M059J (cell line): ENCODE measurements at places on chromosomes 16 and 17.
A peak's percentile ranks its signal among the peaks of the same experiment; 100 is the strongest.

- DNase-seq: no peak
Measured at GRCh38 chr17:10349403-10349802, 23.4 kb downstream of the MYH13 start.

DNA sequence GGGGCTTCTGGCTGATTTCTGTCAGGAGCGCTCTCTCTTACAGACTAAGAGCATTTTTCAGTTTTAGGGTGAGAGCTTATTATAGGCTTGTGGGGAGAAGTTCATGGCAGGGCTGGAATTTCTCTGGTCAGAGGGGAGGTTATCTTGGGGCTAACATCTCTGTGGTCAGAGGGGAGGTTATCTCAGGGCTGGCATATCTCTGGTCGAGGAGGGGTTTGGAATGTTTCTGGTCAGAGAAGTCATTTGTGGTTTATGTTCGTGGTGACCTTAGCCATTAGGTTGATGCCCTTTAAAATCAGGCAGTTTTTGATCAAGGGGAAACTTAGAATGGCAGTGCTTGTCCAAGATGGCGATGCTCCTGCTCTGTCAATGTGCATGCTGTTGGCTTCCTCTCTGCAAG, 10.8 kb upstream of the USP31 start:
- DNase-seq: peak; percentile 36

DNA sequence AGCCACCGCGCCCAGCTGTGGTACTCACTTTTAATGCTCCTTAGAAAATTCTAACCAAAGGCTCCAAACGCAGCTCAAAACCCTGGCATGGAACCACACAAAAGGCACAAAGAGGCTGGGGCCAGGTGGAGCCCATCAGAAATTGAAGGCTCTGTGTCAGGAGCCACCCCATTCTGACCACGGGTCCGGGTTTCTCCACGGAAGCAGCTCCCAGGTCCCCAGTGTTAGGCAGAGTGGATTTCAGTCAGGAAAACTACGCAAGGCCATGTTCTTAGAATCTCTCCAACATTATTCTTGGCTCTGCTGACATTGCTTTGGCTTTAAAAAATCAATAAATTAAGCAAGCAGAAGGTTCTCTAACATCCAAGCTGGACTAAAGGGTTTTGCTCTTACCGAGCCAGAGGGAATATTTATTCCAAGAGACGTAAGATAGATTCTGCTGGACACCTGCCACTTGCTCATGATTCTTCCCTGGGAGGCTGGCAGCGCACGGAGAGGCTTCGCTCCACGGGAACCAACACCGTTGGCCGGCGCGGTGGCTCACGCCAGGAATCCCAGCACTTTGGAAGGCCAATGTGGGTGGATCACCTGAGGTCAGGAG, 93.5 kb downstream of the NXN start:
- DNase-seq: no peak

DNA sequence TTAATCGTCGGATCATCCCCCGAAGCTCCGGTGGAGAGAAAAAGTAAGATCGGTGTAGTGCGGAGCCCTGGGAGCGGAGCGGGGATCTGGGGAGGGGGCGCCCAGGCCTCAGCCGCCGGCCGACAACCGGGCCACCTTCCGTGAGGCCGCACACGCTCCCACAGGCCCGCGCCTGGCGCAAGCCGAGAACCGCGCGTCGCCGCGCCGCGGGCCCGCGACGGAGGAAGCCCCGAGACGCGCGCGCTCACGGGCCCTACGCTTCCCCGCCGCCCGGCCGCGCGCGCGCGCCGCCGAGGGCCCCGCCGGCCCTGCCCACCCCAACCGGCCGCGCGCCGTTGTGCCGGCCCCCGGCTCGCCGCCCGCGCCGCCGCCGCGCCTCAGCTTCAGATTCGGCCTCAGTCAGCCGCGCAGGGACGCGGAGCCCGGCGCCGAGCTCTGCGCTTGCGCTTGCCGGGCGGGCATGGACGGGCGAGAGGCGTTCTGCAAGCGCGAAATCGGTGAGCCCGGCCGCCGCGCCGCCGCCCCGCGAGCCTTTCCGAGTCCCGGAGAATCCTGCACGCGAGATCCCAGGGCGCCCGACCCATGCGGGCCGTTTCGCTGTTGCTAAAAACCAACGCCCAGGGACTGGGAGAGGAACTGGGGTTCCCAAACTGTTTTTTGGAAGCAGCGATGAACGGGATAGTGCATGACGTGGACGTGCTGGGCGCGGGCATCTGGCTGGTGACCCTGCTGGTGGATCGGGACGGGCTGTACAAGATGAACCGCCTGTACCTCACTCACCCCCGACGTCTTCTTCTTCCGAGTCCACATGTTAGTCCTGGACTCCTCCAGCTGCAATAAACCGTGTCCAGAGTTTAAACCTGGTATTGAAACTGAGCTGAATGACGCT, 28.0 kb upstream of the LRRC37A start:
- peak; percentile 89 for DNase-seq

DNA sequence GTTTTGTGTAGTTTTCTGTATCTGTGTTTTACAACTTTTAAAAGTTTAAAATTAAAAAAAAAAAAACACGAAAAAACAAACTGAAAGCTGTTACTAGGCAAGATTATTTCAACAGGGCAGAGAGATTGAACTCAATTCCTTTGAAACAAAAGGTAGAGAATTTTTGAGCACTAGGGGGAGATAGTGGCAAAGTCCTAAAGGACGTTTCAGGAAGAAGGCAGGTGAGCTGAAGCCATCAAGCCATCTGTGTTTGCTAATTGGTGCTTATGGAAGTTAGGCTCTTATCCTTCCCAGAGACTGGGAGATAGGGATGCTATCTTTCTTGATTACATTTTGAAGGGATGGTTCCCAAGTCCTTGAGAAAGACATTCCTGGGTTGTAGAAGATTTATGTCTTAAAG, 70.6 kb upstream of the CLEC3A start:
- peak; percentile 25 for DNase-seq

- no peak for DNase-seq
Measured at GRCh38 chr16:79265701-79266100, 334.8 kb downstream of the MAF start.
